ENCODE measurements at places on chromosomes 3 and 15.
A peak's percentile ranks its signal among the peaks of the same experiment; 100 is the strongest.

DNA sequence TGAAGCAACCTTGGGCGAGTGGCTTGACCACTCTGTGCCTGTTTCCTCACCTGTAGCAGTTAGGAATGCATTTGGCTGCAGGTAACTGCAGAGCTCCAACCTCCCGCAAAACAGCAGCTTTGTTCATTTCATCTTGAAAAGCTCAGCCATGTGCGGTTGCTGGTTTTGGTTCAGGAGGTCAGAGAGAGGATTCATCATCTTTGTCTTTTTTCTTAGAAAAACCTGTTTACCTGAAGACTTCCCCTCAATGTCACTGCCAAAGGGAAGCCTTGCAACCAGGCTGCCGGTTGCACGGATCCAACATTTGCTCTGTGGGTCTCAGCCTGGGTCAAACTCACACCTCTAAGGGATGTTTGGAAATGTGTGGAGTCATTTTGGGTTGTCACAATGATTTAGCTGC, 16.4 kb upstream of the FURIN start:
- H3K27me3 ChIP-seq, result no peaks in the 10 kb centered on the region
- H3K4me3 ChIP-seq, result peak overlapping the region; percentile 61
- peaks cover 9% of the 10 kb centered on the region for H3K36me3 ChIP-seq
- peak overlapping the region; percentile 95 for H3K27ac ChIP-seq
- H3K4me1 ChIP-seq, result peaks cover 64% of the 10 kb centered on the region

GRCh38 chr15:40766194-40766815, 2.4 kb downstream of the GCHFR start:
- H3K36me3 ChIP-seq, result peaks cover 36% of the 10 kb centered on the region
- no peaks in the 10 kb centered on the region for H3K27me3 ChIP-seq
- H3K4me1 ChIP-seq, result peaks cover 62% of the 10 kb centered on the region
- no peak overlapping the region for H3K4me3 ChIP-seq
- peak overlapping the region; percentile 26 for H3K27ac ChIP-seq

DNA sequence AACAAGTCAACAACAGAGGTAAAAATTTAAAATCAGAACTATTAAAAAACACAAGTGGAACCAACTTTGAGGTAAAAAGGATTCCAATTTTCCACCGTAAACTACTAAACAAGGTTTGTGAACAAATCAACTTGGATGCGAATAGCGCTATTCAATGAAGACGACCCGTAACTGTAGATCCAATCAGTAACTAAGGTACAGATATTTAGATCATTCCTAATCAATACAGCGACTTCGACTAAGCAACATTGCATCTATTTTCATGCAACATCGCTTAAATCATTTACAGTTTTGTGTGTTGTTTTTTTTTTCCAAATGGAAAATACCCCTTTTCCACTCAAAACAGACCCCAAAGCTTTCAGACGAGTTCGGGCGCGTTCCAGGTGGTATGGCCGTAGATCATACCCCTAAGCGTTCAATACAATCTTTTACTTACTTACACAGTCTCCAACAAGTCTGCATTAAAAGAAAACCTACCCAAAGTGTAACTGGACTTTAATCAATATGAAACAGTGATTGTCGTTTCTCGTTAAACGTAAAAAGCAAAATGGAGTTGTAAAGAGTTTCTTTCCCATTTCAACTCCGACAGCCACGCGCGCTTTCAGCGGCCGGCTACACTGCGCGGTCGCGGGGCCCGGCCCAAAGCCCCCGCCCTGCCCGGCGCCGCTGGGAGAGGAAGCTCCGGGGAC, 786 bp downstream of the RHOA start:
- no peaks in the 10 kb centered on the region for H3K27me3 ChIP-seq
- no peak for DNase-seq
- peak overlapping the region; percentile 92 for H3K4me3 ChIP-seq
- H3K27ac ChIP-seq, result peak overlapping the region; percentile 96

DNA sequence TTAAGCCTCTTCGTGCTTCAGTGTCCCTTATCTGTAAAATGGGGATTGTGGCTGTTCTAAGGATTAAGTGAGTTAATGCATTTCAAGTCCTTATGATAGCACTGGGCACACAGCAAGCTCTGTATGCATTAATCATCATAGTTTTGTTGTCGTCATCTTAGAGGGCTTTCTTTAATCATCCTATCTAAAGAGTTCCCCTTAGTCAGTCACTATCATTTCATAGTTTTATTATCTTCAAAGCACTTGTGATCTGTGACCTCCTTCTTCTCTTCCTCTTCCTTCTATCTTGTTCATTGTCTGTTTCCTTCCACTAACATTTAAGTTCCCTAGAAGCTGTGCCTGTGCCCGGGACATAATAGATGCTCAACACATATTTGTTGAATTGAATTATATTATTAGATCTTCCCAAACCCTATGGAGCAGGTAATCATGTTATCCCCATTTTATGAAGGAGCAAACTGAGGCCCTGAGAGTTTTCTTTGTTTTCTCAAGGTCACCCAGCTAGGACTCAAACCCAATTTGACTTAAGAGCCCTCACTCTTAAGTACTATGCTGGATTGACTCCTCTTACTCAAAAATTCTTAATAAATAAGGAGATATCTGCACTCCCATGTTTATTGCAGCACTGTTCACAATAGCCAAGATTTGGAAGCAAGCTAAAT, 24.1 kb downstream of the DUOX2 start:
- peaks cover 26% of the 10 kb centered on the region for H3K27me3 ChIP-seq
- no peaks in the 10 kb centered on the region for H3K4me1 ChIP-seq
- H3K36me3 ChIP-seq, result no peaks in the 10 kb centered on the region
- DNase-seq, result no peak

GRCh38 chr3:10162185-10162584, 2.5 kb upstream of the IRAK2 start:
- no peak overlapping the region for H3K4me3 ChIP-seq
- H3K36me3 ChIP-seq, result no peaks in the 10 kb centered on the region
- no peak overlapping the region for H3K27ac ChIP-seq
- peaks cover 15% of the 10 kb centered on the region for H3K4me1 ChIP-seq

DNA sequence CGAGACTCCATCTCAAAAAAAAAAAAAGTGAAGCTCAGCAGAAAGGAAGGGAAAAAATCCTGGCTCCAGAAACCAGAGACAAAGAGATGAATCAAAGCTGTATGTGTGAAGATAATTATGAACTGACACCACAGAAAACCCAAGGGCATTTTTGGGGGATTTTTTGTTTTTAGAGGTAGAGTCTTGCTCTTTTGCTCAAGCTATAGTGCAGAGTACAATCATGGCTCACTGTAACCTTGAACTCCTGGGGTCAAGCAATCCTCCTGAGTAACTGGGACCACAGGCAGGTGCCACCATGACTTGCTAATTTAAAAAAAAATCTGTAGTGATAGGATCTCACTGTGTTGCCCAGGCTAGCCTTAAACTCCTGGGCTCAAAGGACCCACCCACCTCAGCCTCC, 22.8 kb downstream of the HCLS1 start:
- no peak overlapping the region for H3K4me3 ChIP-seq
- DNase-seq, result no peak
- H3K36me3 ChIP-seq, result peaks cover 98% of the 10 kb centered on the region
- peaks cover 21% of the 10 kb centered on the region for H3K4me1 ChIP-seq
- H3K27me3 ChIP-seq, result no peaks in the 10 kb centered on the region

DNA sequence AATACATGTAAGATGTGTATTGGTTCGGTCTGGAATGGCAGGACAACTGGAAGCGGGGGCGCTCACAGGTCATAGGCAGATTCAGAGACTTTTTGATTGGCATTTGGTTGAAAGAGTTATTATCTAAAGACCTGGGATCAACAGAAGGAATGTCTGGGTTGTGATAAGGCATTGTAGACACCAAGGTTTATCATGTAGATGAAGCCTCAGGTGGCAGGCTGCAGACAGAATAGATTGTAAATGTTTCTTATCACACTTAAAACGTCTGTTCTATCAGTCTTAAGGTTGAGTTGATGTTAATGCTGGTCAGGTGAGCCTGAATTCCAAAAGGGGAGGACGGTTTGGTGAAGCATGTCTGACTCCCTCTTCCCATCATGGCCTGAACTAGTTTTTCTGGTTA, 295.9 kb upstream of the PROK2 start:
- no peak for DNase-seq
- H3K36me3 ChIP-seq, result no peaks in the 10 kb centered on the region
- H3K4me3 ChIP-seq, result no peak overlapping the region
- no peak overlapping the region for H3K27ac ChIP-seq
- peaks cover 30% of the 10 kb centered on the region for H3K4me1 ChIP-seq

Measured in activated T-cell treated with anti-CD3 and anti-CD28 coated beads, Interleukin-2, amount 50 U/mL, for 24 hours (primary cell).